CD8-positive, alpha-beta memory T cell (primary cell): ENCODE measurements at places on chromosomes 6 and 20. TPM values are rescaled to one million over a fixed set of nuclear protein-coding genes. Genes with fewer than 3 reads are reported as not detected.

DNA sequence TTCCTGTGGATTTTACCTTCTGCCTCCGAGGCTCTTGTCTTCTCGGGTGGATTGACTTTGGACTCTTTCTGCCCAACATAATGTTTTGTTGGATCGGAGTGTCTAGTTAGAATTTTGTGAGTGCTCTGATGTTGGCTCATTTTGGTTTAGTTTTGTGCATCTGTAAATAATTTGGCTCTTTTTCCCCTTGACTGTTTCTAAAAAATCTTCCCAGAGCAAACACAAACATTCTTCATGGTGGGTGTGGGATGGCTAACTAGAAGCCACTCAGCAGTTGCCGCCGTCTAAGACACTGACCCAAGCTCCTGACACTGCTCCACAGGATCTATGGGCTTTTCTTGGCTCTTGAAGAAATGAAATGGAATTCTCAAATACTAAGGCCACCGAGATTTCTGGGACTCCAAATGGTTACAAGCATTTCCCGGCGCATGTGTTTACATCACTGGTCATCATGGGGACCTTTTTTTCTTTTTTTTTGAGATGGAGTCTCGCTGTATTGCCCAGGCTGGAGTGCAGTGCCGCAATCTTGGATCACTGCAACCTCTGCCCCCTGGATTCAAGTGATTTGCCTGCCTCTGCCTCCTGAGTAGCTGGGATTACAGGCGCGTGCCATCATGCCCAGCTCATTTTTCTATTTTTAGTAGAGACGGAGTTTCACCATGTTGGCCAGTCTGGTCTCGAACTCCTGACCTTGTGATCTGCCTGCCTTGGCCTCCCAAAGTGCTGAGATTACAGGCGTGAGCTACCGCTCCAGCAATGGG is 92.0 kb upstream of the FRMD1 start:
- no peaks in the 10 kb centered on the region for H3K27me3 ChIP-seq
- no peaks in the 10 kb centered on the region for H3K36me3 ChIP-seq
- no peak overlapping the region for H3K27ac ChIP-seq

The SLC29A1 gene
- 116 TPM for total RNA-seq

The CDH4 gene
- not detected for total RNA-seq

The NRSN1 gene
- total RNA-seq, result not detected

DNA sequence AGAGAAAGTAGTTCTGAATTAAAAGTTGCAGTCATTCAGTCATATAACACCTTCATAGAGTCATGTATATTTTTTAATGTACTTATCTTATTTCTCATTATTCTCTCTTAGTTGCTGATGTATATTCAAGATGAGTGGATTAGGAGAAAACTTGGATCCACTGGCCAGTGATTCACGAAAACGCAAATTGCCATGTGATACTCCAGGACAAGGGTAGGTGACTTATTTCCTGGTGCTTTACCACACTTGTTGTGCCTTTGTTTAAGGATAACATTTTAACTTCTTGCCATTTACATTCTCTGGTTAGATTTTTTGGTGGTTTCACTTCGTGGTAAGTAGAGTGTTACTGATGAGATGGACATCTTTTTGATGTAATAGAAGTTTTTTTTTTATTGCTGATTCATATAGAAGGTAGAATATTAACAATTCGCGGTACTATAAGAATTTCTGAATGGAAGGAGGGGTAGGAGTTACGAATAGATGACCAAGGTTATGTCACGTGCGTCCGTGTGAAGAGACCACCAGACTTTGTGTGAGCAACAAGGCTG is 120.5 kb downstream of the NCOA3 start:
- H3K36me3 ChIP-seq, result peaks cover 23% of the 10 kb centered on the region
- H3K27ac ChIP-seq, result no peak overlapping the region
- H3K4me1 ChIP-seq, result no peaks in the 10 kb centered on the region
- H3K27me3 ChIP-seq, result no peaks in the 10 kb centered on the region
